ENCODE measurements at places on chromosomes 5 and 9. TPM values are rescaled to one million over a fixed set of nuclear protein-coding genes. Genes with fewer than 3 reads are reported as not detected.

GRCh38 chr9:5864446-5864845 is 26.2 kb upstream of the MLANA start:
- no peak for DNase-seq

DNA sequence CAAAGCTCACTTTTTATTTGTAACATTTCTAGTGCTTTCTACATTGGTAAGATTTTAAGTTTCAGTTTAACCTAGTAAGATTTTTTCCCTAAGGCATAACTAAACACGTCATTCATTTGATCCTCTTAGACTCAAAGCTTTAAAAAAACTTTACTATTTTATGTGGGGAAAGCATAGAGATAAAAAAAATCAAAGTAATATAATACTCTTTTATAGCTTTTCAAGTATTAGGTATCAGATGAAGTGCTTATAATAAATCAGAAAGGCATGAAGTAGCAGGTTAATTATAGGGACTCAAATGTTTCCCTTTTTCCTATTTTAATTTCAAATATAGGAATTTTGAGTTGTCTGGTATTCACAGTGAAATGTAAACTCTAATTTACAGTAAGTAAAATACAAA is 68.0 kb upstream of the POU5F2 start:
- DNase-seq = no peak

DNA sequence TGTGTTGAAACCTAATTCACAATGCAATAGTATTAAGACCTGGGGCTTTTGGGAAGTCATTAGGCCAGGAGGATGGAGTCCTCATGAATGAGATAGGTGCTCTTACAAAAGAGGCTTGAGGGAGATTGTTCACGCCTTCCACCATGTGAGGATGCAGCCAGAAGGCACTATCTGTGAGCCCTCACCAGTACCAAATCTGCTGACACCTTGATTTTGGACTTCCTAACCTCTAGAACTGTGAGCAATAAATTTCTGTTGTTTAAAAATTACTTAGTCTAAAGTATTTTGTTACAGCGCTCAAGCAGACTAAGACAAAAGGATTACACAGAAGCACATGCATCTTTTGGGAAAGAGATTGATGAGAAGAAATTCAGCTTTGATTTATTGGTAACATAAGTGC is 232.9 kb upstream of the NR4A3 start:
- DNase-seq = no peak

GRCh38 chr5:147061431-147061830 is 173.4 kb upstream of the STK32A start:
- no peak for DNase-seq

The ARSI gene
- polyA plus RNA-seq = not detected

- DNase-seq = no peak
Observed at GRCh38 chr9:126822278-126822677, 17.4 kb downstream of the ZBTB43 start.

The FSD1L gene
- 4.0 TPM for polyA plus RNA-seq

GRCh38 chr5:180173875-180174586 is 35.0 kb downstream of the RASGEF1C start:
- no peak for DNase-seq

The CCL27 gene
- not detected for polyA plus RNA-seq

- DNase-seq = no peak
Observed at GRCh38 chr9:77017505-77017894, 2.0 kb upstream of the FOXB2 start.

The NOP16 gene
- polyA plus RNA-seq = 26.6 TPM

GRCh38 chr5:52884453-52884852 is 96.7 kb downstream of the ITGA1 start:
- DNase-seq = no peak

DNA sequence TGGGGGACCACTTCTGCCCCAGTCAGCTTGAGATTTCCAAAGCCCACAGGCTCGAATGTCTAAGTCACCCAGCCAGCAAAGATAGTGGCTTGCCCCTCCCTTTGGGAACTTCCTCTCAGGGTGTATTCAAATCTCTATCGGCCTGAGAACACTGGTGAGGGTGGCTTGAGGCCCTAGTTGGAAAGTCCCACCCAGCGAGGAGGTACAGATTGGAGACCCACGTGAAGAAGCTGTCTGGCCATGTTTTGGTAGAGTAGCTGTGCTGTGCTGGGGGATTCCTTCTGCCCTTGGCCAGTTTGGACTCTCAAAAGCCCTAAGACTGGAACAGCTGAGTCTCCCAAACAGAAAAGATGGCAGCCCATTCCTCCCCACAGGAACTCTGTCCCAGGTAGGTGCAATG is 172.7 kb upstream of the RIOK2 start:
- DNase-seq = no peak

DNA sequence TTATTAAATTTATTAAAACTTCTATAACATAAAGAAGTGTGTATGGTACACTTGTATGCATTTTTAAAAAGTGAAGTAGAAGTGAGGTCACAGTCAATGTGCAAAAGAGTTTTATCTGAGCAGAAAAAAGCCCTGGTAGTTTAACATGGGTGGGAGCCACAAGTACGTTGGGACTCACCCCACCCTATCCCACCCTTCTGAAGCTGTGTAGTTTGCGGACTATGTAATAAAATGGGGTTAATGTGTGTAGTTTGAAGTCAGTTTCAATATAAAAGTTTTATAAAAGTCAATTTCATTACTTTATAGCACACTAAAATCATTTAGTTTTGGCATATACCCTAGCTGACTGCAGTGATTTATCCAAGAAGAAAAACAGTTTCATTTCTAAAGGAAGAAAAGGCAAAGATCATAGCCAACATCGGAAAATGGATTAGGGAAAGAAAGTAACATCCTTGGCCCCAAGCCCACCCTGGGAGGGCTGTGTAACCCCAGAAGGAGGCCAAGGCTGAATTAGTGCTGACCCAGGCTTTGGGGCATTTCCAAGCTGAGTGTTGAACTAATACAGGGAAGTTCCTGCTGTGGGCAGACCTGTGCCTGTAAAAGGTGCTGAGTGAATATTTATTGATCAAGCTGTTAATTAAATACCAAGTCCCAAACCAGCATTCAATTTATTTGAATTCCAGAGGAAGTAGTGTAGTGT is 398.6 kb upstream of the ADAMTSL1 start:
- no peak for DNase-seq

The PHF24 gene
- polyA plus RNA-seq = not detected

DNA sequence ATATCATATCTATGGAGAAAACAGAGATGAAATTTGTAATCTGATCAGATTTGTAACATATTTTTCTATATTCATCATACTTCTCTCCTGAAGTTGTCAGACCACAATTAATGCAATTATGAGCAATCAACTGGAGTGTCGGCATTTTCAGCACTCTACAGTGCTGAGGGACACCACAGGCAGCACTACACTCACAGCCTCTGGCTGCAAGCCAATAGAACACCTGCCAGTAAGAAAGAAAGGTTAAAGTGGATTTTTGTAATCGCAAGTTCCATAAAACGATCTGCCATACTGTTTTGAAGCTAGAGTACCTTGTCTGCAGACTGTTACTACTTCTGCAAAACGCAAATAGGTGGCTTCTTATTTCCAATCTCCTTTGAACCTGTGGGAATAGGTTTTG is 147.6 kb downstream of the ADAMTS6 start:
- DNase-seq = no peak

The SLCO6A1 gene
- polyA plus RNA-seq = not detected

The CHSY3 gene
- not detected for polyA plus RNA-seq

The CA9 gene
- polyA plus RNA-seq = not detected

The CER1 gene
- not detected for polyA plus RNA-seq

GRCh38 chr9:8431505-8431904 is 631.9 kb upstream of the DMAC1 start:
- DNase-seq = no peak

The CCDC152 gene
- 3.6 TPM for polyA plus RNA-seq

All from naive B cell (primary cell).